Right cardiac atrium (tissue), 5 donors: ENCODE measurements at places on chromosomes 6 and 20. TPM values are rescaled to one million over a fixed set of nuclear protein-coding genes. Genes with fewer than 3 reads are reported as not detected.

OXT gene
- total RNA-seq, result not detected

LCA5 gene
- total RNA-seq, result 3.8 TPM

GPR31 gene
- not detected for total RNA-seq

GRCh38 chr20:311609-312008 lies 13.7 kb upstream of the SOX12 start:
- DNase-seq, result no peak

DNA sequence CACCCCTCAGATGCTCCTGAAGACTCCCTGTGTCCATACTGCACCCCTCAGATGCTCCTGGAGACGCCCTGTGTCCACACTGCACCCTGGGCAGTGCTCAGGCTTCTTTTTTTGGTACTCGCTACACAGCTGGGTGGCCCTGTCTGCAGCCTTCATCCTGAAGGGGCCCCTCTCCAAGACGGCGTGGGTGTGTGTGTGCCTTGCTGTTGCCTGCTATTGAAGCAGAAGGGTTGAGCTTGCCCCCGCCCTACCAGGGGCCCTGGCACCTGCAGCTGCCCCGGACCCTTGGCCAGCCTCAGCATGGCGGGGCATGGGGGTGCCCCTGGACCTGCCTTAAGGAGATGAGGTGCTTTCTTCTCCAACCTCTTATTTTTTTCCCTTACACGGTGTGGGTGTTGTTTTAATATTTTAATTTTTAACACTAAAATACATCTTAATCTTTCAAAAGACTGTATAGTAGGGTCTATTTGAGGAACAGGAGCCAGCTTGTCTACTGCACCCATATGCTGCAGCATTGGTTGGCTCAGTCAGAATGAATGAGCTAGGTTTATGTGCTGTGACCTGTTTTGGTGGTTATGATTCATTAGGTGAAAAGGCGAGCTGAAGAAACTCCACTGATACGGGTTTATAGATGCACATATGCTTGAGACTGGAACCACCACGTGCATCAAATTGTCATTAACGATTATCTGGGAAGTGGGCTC lies 135.9 kb downstream of the AGPAT4 start:
- no peak for DNase-seq
